ENCODE measurements at places on chromosomes 13 and 19. TPM values are rescaled to one million over a fixed set of nuclear protein-coding genes. Genes with fewer than 3 reads are reported as not detected.

GRCh38 chr13:66681403-66681802, 548.7 kb downstream of the PCDH9 start:
- no peak for DNase-seq

GRCh38 chr13:50527612-50528509, 315.6 kb downstream of the DLEU7 start:
- no peak for DNase-seq

GRCh38 chr13:25630329-25630900, 258.6 kb downstream of the ATP8A2 start:
- DNase-seq = no peak

- no peak for DNase-seq
These were observed 14.3 kb upstream of the SHD start for GRCh38 chr19:4264812-4265211.

- no peak for DNase-seq
These were observed 1255.5 kb upstream of the SLC10A2 start for GRCh38 chr13:104321756-104322155.

- no peak for DNase-seq
These were observed 23.1 kb downstream of the KLF2 start for GRCh38 chr19:16347706-16348105.

DNA sequence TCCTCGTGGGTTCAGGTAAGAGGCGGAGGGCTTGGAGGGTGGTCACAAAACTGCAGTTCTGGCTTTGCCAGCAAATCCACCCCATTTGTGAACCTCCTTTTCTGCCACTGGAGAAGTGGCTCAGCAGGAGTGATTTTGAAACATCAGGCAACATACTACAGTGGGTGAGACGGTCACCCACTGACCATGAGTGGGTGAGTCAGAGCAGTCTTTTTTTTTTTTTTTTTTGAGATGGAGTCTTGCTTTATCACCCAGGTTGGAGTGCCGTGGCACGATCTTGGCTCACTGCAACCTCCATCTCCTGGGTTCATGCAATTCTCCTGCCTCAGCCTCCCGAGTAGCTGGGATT, 3.0 kb downstream of the TOMM40 start:
- DNase-seq = no peak

DNA sequence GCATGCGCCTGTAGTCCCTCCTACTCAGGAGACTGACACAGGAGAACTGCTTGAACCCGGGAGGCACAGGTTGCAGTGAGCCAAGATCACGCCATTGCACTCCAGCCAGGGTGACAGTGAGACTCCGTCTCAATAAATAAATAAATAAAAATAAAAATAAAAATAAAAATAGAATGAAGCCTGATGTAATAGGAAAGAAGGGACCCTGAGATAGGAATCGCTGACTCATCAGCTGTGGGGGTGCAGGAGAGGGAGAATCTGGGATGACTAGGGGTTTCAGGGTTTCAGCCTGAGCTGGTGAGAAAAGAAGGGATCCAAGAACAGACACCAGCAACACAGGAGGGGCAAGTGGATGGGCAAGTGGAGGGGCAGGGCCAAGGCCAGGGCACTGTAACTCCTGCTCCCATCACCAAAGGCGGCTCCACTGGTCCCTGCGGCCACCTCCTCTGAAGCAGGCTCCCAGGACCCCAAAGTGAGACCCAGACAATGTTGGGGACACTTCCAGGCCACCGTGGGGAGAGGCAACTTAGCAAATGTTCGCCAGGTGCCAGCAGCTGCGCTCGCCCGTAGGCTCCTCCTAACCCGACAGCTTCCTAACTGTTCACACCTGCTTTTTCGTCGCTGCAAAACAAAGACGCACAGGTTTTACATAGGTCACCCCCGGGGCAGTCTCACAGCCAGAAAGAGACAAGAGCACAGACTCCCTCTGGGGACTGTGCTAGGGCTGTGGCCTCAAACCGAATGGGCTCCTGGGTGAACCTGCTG, 1.2 kb downstream of the HAUS8 start:
- DNase-seq = no peak

The TEX101 gene
- not detected for polyA plus RNA-seq

DNA sequence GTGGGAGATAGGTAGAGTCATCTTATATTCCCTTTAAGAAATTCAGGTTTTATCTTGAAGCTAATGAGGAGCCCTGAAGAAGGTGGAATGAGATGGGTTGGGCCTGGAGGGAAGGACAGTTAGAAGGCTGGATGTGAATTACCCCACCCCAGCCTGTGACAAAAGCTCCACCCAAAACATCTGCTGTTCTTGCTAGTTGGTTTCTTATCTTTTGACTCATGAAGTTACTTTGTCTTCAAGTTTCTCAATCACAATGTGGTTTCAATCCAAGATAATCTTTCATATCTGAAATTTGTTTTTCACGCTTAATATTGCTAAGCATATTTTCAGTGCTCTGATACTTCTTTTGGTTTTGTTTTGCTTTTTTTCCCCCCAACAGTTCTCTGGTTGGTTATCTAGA, 38.3 kb upstream of the HMGB1 start:
- DNase-seq = no peak

DNA sequence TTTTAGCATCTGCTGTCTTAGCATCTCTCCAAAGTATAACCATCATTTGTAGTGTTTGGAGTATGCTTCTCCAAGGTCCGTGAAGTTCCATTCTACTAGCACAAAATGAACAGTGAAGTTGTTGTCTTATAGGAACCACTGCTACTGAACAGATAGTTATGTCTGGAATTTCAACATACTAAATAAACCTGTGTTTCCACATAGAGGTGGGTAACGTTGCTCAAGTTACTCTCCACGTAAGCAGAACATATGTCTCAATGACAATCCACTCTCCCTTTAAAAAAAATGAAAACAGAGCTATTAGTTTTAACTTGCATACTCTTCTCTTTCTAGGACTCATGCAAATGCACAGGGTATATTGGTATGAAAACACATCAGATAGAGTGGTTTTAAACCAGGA, 184.3 kb upstream of the TRPC4 start:
- no peak for DNase-seq

The ZNF729 gene
- 2.3 TPM for polyA plus RNA-seq

GRCh38 chr19:4647676-4648644, 8.6 kb downstream of the TNFAIP8L1 start:
- DNase-seq = no peak

DNA sequence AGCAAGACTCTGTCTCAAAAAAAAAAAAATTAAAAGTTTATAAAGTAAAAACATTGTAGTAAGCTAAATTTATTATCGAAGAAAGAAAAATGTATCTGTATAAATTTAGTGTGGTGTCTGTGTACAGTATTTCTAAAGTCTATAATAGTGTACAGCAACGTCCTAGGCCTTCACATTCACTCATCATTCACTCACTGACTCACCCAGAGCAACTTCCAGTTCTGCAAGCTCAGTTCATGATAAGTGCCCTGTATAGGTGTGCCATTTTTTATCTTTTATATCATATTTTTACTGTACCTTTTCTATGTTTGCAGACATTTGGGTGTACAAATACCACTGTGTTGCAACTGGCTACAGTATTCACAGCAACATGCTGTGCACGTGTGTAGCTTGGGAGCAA, 118.1 kb downstream of the TNFRSF19 start:
- no peak for DNase-seq

The COL4A1 gene
- polyA plus RNA-seq = 675 TPM

DNA sequence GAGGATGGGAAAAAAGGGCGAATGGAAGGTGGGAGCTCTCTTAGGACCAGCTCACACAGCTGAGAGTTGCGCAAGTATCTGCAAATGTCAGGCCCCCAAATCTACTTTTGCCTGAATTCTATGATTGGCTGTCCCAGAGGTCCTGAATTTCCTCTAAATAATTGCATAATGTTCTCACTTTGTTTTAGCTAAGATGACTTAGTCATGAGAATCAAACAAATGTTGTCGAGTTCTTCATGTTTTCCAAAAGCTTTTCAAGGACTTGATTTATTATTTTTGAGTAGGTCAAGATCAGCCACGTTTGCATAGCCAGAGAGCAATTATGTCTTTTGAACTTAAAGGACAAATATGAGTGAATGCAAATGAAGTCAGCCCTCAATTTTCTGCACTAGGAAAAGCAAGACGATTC, 246.6 kb upstream of the MAB21L1 start:
- DNase-seq = no peak

DNA sequence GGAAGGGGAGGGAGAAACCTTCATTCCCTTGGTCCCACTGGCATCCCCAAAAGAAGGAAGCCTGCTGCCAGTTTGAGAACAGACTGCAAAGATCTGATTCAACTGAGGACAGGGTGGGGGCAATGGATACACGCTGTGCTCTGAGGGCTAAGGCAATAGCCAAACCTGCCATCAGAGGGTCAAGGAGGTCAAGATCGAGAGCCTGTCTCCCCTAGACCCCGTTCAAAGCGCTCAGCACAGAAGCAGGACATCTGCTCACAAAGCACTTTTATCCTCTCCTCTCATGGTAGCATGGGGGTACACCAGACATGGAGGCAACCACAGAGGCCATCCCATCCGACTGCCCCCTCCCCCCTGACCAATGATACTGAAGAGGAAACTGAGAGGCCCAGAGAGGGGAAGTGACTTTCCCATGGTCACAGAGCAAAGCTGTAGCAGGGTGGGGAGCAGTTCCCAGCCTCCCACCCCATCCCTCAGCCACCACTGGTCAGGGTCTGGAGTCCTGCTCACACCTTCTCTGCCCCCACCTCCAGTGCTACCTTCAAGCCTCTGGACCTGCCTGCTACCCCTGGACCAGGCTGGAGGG, 11.1 kb downstream of the POU2F2 start:
- no peak for DNase-seq

The AP1M2 gene
- polyA plus RNA-seq = 56.7 TPM

The AZU1 gene
- polyA plus RNA-seq = 0.76 TPM

- DNase-seq = no peak
These were observed 2.3 kb upstream of the U2AF2 start for GRCh38 chr19:55652311-55653128.

The ZNF235 gene
- polyA plus RNA-seq = 12.2 TPM

The ERICH6B gene
- polyA plus RNA-seq = 1.0 TPM

- DNase-seq = no peak
These were observed 13.6 kb downstream of the UBAC2 start for GRCh38 chr13:99214232-99214631.

DNA sequence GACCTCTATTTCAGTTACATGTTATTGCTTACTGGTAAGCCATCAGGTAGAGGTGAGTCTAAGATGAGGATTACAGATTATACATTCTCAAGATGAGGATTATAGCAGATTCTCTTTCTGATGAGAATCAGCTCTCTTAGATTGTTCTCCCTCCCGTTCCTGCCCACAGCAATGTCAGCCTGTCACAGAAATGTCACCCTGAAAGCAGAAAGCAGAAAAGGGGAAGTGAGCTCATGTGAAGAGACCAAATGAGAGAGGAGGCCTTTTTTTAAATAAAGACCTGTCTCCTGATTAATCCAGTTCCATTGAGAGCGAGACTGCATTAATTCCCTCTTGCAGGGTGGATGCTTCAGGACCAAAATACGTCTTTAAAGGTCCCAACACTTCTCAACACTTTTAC, 445.6 kb downstream of the KCTD12 start:
- no peak for DNase-seq

GRCh38 chr19:13957051-13957450, 4.7 kb downstream of the DCAF15 start:
- no peak for DNase-seq

GRCh38 chr19:45809643-45810159, 5.4 kb downstream of the RSPH6A start:
- DNase-seq = no peak

- DNase-seq = no peak
These were observed 309.2 kb downstream of the ZNF536 start for GRCh38 chr19:30681162-30682100.

The COQ8B gene
- 34.9 TPM for polyA plus RNA-seq

DNA sequence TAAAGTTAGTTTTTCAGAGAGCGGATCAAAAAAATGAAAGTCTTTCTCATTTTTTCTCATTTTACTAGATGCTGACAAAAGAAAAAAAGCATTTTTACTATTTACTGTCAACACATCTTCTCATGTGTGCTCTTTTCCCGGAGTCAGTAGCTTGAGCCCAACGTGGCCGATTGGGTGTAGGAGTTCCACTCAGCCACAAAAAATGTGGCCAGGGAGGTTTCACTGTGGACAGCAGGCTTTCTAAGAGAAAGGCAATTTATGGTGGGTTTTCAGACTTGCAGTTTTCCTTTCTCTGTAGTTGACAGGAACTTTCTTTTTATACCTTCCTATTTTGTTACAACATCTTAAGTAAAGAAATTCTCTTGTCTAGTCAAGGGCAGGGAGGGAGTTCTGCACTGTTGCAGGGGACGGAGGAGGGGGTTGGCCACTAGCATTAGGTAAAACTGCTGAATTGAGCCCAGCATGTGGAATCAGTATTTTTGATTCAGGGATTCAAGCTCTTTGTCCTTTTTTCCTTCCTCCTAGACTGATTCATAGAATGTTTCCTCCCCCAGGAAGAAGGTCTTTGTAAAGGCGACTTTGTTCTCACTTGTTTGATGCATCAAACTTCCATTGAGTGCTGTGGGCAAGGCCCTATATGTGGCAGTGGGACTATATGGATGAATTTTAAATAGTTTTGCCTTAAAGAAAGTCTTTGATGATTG, 123.1 kb downstream of the B3GLCT start:
- DNase-seq = no peak

- no peak for DNase-seq
These were observed 53.9 kb upstream of the CEACAM21 start for GRCh38 chr19:41521931-41522555.

- DNase-seq = no peak
These were observed 1.1 kb upstream of the ACP5 start for GRCh38 chr19:11578258-11579142.

GRCh38 chr13:113639616-113640262, 18.3 kb downstream of the ATP4B start:
- DNase-seq = no peak

GRCh38 chr13:31221057-31221456, 21.3 kb downstream of the B3GLCT start:
- no peak for DNase-seq

DNA sequence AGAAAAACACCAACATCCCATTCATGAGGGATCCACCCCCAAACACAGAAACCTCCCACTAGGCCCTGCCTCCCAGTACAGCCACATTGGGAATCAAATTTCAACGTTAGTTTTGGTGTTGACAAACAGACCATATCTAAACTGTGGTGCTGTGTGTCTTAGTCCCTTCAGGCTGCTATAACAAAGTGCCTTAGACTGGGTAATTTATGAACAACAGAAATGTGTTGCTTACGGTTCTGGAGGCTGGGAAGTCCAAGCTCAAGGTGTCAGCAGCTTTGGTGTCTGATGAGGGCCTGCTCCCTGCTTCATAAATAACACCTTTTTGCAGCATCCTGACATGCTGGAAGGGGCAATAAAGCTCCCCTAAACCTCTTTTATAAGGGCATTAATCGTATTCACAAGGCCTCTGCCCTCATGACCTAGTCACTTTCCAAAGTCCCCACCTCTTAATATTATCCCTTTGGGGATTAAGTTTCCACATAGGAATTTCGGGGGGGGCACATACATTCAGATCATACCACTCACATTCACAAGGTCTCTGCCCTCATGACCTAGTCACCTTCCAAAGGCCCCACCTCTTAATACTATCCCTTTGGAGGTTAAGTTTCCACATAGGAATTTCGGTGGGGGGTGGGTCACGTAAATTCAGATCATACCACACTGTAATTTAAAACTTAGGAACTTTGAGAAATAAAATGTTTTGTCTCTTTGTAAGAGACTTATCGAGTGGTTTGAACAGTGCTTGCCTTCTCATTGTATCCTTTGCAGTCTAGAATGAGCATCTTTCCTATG, 27.5 kb downstream of the ZNF507 start:
- no peak for DNase-seq

The IGLON5 gene
- 3.8 TPM for polyA plus RNA-seq

The MZT1 gene
- 24.7 TPM for polyA plus RNA-seq

- no peak for DNase-seq
These were observed 71.8 kb downstream of the STARD13 start for GRCh38 chr13:33213797-33214196.
